ENCODE measurements at places on chromosomes 5 and 9.

DNA sequence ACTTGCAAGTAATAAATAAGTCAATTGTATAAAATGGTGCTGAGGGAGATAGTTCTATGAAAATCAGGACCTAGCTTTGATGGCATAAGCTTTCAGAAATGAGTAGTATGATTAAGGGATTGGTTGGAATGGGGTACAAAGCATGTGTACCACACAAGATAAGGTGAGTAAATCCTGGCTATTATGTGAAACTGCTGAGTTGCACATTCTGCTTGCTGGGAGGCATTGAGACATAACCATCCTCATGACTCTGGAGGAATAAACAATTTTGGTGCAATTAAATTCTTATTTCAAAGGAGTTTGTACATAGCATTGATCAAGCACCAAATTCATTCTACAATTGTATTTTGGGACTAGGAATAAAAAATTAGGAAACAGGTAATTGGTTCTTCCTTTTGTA is 755.2 kb upstream of the ACO1 start:
- no peak for DNase-seq

DNA sequence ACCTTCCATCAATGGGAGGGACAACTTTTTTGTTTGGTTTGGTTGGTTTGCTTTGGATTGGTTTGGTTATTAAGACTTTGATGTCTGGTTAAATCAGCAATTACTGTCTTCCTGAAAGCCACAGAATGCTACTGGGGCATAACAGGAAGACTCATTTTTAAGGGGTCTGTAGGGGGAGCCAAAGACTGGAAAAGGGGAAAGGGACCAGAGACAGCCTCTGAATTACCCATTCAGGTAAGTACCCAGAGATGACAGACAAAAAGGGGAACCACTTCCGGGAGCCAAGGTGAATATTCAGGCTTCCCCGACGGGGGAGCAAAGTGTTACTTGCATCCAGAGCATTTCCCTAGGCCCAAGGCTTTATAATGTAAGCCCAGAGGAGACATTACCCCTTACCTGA is 4.6 kb upstream of the FEM1C start:
- no peak for DNase-seq

DNA sequence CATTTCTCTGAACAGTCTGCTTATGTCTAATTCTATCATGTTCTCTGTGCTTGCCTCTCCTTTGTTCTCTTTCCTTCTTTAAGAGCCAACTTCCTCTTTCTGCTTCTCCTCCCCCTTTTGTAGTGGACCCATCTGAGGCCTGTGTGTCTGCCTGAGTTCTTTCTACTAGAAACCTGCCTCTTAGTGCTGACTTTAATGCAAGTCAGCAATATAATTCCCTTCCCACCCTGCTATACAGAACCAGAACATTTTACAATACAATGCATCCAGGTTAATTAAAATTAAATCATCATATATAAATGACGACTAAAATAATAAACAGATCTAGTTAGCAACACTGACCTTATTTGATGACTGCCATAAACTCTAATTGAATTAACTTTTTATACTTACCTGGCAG is 82.6 kb upstream of the GAS1 start:
- no peak for DNase-seq

DNA sequence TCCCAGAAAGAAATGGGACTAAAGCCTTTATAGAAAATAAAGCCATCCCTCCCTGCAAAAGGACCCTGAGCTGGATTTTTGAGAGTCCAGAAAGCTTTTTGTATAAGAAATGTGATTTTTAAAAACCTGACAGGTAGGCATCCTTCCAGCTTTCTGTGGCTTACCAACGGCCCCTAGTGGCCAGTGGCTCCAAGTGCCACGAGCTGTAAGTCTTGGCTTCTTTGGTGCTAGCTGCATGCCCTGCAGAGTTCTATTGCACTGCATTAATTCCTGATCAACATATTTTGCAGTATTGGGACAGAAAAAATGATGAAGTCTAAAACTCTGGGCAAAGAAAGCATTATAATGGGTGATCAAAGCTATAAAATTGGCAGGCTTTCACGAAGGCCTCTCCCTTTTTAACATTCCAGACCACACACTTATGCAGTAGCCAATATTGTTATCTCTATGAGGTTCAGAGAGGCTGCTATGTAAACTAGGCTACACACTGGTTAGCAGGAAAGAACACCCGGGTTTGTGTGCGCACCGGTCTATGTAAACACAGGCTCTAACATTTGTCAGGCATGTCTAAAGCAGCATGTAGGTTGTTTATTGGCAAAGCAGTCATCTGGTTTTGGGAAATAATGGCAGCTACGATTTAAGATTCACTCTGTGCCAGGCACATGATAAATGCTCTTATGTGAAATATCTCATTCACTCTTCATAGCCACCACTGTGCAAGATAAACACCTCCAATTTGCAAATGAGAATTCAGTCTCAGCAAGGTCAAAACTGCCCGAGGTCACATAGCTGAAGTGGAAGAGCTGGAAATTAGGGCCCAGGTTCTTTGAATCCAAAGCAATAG is 55.2 kb downstream of the NMUR2 start:
- DNase-seq, result peak; percentile 41

GRCh38 chr5:14231156-14231555 is 88.0 kb downstream of the TRIO start:
- DNase-seq, result no peak

DNA sequence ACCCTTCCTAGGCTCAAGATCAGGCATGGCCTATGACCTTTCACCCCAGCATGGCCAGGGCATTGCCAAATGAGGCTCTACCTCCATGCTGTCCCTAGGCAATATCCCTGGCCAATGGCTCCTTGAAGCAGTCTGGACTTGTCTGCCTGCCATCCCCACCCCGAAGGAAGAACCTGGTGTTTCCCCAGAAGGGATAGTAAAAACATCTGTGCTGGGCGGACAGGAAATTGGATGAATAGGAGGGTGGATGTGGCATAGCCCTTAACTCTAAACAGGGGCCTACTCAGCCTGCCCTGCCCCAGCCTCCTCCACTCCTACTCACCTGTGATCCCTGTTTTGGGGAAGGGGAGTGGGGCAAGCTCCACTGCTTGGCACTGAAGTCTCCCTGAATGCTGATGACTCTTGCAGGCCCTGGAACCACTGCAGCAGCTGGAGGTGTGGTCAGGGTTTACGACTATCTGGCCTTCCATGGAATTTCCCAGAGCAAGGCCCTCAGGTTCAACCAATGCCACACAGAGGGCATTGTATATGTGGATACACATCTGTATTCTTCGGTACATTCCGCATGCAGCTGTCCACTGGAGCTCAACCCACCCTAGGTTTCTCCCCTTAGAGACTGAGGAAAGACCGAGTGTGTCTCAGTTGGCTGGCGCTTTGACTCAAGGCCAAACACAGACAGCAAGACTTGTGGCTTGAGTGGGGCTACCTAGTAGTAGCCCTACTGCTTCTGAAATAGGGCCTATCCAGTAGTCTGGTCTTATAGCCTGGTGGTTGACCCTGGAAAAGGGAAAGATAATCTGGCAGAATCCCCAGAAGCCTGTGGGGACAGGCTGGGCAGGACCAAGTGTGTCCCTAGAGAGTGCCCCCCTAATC is 6.4 kb upstream of the P4HA2 start:
- DNase-seq, result no peak

- DNase-seq, result no peak
These were observed 363.3 kb upstream of the RPS23 start for GRCh38 chr5:82641331-82642003.

DNA sequence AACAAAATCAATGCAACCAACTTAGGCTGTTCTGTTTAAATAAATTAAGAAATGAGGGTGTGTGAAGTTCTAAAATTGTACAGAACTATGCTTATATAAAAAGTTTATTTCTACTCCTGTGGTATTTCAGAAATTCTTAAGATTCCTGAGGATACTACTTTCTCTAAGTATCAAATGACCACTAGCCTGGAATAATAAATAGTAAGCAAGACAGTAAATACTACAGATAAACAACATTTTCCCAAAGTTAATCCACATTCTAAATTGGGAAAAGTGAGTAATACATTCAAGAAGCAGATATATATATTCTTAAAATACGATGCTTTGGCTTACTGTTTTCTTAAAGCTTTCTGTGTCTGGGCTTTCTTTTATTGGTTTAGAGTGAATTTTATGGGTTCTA is 29.5 kb downstream of the CCNH start:
- no peak for DNase-seq

DNA sequence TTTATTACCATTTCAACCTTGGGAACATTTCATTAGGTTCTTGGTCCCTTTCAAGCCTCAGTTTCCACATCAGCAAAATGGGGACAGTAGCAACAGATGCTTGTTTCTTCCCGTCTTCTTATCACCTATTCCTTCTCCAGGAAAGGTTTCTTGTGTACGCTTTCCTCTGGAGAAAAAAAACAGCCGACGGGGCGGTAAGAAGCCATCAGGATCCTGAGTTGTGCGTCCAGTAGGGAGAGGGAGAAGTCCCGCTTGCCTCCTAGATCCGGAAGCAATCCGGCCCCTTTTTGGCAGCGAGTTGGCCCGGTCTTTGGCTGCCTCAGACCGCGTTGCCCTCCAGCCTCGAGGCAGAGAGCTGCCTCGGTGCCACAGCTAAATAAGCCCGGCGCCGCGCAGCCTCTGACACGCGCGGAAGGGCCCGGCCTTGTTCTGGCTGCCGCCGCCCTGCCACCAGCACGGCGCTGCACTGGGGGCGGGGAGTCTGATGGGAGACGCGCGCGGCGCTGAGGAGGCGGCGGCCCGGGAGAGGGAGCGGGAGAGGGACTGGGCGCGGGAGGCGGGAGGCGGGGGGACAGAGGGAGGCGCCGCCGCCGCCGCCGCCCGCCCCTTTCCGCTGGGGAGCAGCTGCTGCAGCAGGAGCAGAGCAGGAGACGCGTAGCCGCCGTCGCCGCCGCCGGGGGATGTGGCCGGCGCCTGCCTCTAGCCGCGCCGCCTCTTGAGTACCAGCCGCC is at the start of gene SLC44A1:
Gene SLC44A1, plus strand, starts transcription at position 649 of the 731 bp plus-strand sequence. CDS start 218 bp downstream, outside the sequence.
- peak; percentile 94 for DNase-seq

GRCh38 chr5:82105457-82105856 is 133.6 kb downstream of the ATG10 start:
- peak; percentile 5 for DNase-seq

GRCh38 chr9:37984672-37985611 is 81.0 kb upstream of the SLC25A51 start:
- no peak for DNase-seq

All from activated CD4-positive, alpha-beta T cell treated with anti-CD3 and anti-CD28 coated beads, Interleukin-2, amount 50 U/mL, for 48 hours (primary cell).